Kidney capillary endothelial cell (primary cell): ENCODE measurements at places on chromosomes 5 and 9.

DNA sequence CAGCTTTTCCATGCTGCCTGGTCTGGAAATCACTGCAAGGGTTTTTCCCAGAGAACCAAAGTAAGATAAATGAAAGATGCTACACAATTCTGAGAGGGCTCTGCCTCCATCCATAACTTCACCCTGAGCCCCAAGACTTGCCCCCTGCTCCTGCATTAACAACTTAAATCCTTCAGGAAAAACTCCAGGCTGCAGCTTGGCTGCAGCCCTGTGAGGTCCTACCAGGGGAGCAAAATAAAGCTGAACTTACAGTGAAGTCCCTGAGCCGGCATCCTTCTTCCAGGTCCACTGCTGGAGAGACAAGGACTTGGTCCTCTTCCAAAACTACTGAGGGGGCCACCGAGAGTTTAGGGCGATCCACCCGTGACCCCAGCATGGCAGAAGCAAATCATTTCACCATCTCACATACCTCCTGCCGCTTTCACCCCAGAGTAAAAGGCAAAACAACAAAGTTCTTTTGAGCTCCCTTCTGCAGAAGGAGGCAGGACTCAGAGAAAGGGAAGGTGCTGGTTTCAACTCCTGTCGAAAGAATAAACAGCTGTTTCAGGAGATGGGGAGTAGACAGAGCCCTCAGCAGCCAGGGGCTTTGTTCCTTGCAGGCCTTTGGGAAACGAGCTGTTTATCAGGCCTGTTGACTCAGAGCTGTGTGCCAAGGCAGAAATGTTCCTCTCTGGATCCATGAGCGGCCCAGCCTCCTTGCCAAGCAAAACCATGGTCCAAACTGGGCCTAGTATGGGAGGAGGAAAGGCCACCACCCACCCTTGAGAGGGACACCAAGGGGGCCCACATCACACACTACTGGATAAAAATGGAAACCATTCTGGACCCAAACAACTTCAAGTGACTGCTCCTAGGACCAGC, 20.6 kb downstream of the GGTA1 start:
- DNase-seq, result no peak

DNA sequence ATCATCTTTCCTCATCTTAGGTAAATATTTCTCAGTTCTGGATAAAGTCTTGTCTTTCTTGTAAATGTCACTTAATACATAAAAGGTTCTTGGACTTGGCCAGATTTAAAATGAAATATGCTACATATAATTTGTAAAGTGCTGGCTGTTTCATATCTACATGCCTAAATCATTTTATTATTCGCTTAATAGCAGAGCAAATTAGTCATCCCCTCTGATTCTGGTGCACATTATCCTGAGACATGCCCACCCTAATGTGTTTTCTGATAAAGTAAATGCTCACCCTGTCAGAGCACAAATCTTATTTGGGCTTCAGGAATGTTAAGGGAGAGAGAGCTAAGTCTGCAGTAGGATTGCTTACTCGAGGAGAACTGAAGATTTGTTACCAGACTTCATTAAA, 166.5 kb upstream of the IZUMO3 start:
- no peak for DNase-seq

DNA sequence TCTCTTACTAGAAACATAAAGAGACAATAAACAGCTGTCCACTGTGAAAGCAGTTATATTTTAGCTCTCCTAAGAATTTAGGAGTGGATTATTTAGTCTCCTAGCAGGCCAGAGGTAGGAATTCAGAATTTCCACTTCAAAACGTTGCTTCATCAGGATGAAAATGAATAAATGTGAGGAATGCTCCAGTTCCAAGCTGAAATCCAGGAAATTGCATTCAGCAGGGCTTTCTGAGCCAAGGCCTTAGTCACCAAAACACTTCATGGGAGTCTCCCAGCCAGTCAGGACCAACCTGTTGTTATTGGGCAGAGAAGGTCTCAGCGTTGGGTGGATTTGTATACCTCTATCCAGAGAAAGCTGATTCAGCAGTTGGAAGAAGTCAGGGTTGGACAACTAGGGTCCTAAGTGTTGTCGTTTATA, 1040.3 kb downstream of the TLE1 start:
- no peak for DNase-seq

- DNase-seq, result no peak
Measured at GRCh38 chr9:37395229-37395628, 27.3 kb upstream of the GRHPR start.

DNA sequence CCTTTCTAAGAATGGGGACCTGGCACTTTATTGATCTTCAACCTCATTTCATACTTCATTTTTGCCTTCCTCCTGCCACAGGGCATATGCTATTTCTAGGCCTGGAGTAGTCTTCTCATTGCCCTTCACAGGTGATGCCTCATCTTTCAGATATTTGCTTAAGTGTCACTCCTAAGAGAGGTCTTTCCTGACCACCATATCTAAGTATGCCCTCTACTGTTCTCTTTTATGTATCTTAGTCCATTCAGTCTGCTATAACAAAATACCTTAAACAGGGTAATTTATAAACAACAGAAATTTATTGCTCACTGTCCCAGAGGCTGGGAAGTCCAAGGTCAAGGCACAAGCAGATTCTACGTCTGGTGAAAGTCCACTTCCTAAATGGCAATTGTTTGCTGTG, 99.1 kb downstream of the ADAMTS6 start:
- DNase-seq, result no peak
